ENCODE measurements at places on chromosomes 7 and 10.

DNA sequence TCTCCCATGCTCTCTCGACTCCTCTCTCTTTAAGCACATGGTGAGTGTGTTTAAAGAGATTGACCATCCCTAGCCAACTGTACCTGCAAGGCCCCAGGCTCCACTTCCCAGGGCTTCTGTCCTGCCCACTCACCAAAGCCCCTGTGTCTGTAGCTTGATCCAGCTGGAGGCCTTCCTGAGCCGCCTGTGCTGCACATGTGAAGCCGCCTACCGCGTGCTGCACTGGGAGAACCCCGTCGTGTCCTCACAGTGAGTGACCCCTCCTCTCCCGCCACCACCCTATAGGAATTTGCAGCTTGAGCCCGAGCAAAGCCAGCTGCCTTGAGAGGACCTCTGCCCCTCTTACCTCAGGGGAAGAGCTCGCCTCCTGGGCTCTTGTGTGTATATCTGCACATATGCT lies 11.2 kb downstream of the ZFYVE27 start:
- no peak for DNase-seq

DNA sequence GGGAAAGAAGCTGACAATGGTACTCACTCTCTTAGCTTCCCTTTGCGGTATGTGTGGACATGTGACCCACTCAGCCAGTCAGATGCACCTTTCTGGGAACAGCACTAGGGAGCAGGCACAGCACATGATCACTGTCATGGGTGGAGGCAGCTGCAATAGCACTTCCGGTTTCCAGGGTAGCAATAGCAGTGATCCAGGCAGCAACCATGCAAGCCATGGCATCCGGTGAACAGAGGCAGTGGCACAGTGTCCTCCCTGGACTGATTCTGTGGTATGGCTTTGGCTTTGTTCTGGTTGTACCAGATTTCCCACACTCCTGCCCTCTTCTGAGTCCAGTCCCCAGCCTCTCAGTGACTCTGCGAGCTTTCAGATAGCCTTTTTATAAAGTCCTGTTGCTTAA lies 86.8 kb upstream of the NAMPT start:
- DNase-seq, result peak; percentile 8

GRCh38 chr10:6574664-6575176 lies 5.4 kb downstream of the PRKCQ start:
- no peak for DNase-seq

DNA sequence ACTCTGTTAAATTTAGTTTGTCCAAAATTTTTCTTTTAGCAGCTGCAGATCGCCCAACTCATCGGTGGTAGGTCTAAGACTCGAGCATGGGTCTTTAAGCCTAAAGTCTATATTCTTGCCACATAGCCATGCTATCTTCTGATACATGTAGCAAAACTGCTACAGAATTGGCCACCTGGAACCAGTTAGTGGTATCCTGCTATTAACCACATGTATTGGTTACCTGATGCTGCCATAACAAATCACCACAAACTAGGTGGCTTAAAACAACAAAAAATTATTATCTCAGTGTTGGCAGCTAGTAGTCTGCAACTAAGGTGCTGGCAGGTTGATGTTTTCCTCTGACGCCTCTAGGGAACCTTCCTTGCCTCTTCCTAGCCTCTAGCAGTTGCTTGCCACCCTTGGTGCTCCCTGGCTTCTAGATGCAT lies 96.7 kb upstream of the PIK3CG start:
- peak; percentile 77 for DNase-seq

- DNase-seq, result no peak
Measured at GRCh38 chr7:85154282-85154937, 32.4 kb downstream of the SEMA3D start.

DNA sequence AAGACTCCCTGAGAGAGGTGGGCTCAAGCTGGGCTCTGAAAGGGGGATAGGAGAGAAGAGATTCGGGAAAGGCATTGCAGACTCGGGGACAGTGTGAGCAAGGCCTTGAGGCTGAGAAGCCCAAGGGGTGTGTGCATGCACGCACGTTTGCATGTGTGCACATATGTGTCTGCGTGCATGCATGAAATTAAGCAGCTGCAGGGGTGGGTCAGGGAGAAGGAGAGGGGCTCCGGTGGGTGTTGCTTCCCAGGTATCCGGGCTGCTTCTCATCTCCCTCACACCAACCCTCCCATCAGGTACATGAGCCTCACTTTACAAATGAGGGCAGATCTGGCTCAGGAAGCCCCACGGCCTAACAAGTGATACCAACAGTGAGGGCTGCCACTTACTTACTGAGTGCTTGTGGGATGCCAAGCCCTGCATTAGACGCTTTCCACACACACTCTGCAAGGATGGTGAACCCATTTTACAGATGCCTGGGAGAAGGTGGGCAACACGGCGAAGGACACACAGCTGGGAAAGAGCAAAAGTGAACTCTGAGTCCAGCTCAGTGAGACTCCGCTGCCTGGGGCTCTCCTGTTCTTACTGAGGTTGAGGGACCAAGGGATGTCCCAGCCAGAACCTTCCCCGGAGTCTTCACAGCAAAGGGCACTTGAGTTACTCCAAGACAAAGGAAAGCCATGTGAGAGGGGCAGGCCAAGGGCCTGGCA lies 26.4 kb downstream of the ZCCHC24 start:
- DNase-seq, result no peak

- DNase-seq, result peak; percentile 30
Measured at GRCh38 chr7:96284835-96285234, 37.1 kb downstream of the SLC25A13 start.

DNA sequence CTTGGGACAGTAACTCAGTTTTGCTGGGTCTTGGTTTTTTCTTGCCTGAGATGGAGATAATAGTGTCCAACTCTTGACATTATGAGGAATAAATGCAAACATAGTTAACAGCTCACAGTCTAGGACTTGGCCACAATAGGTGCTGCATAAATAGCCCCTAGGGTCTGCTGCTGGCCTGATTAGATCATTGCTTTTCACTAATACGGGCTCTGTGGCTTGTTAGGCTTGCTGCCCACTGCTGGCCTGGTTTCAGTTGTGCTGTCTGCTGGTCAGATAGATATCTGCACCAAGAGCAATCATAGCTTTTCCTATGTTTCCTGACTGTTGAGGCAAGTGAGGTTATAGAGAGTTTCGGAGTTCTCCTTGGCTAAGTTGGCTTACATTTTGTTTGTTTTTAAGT lies 246.1 kb downstream of the DNAJB9 start:
- no peak for DNase-seq

GRCh38 chr10:114172776-114173602 lies 1.0 kb downstream of the CCDC186 start:
- no peak for DNase-seq

- DNase-seq, result no peak
Measured at GRCh38 chr7:91247500-91247899, 16.7 kb upstream of the FZD1 start.

GRCh38 chr7:70349031-70349430 lies 750.8 kb downstream of the AUTS2 start:
- no peak for DNase-seq

GRCh38 chr7:114048386-114049235 lies 129.8 kb upstream of the PPP1R3A start:
- no peak for DNase-seq

GRCh38 chr7:116075351-116076145 lies 45.0 kb upstream of the TFEC start:
- no peak for DNase-seq

- DNase-seq, result no peak
Measured at GRCh38 chr10:59900048-59900727, 6.2 kb downstream of the CCDC6 start.

- no peak for DNase-seq
Measured at GRCh38 chr10:31209478-31209877, 109.5 kb upstream of the ZEB1 start.

DNA sequence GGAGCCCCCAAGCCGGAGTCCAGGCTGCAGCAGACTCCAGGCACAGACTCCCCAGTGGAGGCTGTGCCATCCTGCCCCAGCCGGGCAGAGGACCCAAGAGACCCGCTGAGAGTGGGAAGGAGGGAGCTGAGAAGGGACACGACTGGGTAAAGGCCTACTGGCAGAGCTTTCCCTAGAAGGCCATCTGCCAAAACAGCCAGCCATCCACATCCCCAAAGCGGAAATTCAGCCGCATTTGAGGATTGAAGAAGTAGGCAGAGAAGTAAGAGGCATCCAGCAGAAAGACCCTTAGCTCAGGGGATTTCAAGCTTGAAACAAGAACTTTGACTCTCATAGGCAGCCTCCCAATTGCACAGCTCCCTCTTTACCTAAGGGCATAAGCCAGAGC lies 857 bp downstream of the CPXM2 start:
- no peak for DNase-seq

DNA sequence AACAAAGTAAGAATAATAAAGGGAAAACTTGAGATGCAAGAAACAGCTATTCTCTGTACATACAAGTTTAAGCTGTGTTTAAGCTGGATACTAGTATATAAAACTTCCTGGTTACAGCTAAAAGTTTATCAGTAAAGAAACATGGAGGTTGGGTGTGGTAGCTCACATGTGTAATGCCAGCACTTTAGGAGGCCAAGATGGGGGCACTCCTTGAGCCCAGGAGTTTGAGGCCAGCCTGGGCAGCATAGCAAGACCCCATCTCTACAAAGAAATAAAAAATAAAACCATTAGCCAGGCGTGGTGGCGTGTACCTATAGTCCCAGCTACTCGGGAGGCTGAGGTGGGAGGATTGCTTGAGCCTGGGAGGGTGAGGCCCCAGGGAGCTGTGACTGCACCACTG lies 3.2 kb downstream of the RSU1 start:
- no peak for DNase-seq

GRCh38 chr7:154916381-154916780 lies 86.5 kb downstream of the PAXIP1 start:
- no peak for DNase-seq

DNA sequence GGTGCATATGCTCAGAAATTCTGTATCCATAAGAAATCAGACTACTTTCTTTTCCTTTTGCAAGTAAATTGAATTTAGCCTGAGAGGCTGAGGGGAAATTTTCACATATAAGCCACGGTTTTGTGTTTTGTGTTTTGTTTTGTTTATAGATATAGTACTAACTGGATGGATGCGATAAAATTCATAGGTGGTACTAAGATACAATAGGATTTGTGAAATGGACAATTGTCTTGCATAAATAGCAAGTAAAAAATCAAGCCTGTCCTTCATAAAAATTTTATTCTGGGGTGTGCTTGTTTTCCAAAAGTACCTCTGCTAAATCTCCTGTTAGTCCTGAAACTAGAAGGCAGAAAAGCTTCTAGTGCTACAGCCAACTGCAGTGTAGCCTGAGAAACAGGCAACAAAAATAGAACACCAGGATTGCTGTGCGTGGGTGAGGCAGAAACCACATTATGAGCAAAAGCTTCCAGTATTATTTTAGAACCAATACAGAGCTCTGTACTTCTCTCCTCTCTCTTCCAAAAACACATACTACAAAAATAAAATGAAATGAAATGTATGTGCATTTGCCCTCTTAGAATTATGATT lies 634 bp upstream of the HDAC9 start:
- peak; percentile 37 for DNase-seq

- DNase-seq, result no peak
Measured at GRCh38 chr7:32215697-32216096, 145.5 kb upstream of the PDE1C start.

DNA sequence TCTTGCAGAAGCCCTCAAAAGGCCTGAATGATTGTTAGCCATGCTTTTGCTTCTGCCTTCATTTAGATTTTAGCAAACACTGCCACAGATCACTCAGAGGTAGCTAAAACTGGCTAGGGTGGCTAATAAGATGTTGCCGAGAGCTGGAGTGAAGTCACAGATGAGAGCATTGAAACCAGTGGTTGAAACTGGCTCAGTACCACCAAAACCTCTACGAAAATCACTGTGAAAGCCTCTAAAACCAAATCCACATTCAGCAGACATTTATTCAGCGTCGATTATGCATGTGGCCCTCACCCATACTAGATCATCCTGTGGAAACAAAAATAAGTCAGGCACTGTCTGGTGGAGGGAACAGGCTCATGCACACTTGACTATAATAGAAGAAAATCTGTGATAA lies 50.8 kb downstream of the PIK3CG start:
- DNase-seq, result peak; percentile 82

GRCh38 chr7:71034243-71034642 lies 97.7 kb upstream of the GALNT17 start:
- no peak for DNase-seq

DNA sequence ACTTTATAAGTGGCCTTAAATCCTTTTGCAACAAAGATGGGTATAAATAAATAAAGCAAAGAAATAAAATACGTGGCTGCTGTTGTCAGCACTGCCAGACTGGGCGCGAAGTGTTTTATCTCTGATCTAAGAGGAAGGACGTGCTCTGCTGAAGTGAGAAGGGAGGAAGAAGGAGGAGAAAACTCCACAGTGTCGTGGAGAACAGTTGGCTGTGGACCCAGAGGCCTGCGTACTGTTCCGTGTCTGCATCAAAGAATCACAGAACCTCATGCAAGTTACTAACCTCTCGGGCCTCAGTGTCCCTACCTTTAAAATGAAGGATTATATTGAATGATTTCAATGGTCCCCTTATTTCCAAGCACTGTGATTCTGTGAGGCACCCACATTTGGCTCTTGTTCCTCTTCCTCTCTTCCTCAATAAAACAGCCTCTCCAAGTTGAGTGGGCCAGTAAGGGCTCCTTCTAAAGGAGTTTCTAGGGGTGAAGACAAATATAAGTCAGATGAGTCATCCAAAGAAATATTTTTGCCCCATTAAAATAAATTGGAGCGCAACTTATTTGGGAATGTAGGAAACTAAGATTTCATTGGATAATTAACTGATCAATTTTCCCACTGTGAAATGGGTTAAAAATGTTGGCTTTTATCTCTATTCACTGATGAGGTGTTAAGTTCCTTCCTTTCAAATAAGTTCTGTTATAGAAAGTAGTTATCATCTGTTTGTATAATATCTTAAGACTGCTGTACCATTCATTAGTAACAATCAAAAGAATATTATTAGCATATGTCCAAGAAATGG lies 126.9 kb upstream of the EFCAB10 start:
- DNase-seq, result no peak

DNA sequence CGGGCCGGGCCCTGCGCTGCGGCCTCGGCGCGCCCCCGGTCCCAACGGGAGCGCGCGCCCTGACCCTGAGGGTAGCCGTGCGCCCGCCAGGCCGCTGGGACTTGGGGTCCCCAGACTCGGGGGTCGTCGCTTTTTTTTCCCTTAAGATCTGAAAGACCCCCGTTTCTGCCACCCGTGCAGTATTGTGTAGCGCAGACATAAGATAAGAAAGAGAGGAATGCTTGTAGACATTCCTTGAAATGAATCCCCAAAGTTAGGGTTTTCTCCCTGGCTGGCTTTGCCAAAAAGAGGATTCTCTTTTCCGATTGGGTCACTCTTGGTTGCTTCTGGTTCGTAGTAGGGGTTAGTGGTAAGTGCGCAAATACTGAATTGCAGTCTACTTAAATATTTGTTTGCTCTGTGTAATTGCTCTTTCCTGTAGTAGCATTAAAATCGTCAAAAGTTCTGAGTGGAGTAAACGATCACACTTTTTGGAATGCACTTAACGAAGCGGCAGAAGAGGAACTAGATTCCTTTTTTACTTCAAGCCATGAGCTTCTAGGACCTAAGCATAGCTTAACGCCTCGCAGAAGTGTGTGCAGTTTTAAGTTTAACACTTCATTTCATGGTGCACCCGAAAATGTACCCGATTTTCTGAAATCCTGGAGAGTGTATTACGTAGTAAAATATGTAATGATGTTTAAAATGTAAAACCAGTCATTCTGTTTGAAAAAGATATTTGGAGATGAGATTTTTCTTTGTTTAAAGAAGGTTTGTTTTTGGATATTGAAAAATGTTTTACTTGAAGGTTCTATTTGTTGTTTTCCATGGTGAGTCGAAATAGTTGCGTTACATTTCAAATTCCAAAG lies 1.3 kb downstream of the CUL1 start:
- DNase-seq, result peak; percentile 24

- DNase-seq, result no peak
Measured at GRCh38 chr10:55410415-55410885, 609.4 kb upstream of the PCDH15 start.

Data from GM12865 (cell line).